ENCODE measurements at places on chromosomes 5 and 9.

GRCh38 chr5:56200971-56201666 lies 32.0 kb downstream of the ANKRD55 start:
- DNase-seq: peak; percentile 75

- DNase-seq: no peak
Observed at GRCh38 chr5:77400645-77401044, 91.5 kb downstream of the WDR41 start.

DNA sequence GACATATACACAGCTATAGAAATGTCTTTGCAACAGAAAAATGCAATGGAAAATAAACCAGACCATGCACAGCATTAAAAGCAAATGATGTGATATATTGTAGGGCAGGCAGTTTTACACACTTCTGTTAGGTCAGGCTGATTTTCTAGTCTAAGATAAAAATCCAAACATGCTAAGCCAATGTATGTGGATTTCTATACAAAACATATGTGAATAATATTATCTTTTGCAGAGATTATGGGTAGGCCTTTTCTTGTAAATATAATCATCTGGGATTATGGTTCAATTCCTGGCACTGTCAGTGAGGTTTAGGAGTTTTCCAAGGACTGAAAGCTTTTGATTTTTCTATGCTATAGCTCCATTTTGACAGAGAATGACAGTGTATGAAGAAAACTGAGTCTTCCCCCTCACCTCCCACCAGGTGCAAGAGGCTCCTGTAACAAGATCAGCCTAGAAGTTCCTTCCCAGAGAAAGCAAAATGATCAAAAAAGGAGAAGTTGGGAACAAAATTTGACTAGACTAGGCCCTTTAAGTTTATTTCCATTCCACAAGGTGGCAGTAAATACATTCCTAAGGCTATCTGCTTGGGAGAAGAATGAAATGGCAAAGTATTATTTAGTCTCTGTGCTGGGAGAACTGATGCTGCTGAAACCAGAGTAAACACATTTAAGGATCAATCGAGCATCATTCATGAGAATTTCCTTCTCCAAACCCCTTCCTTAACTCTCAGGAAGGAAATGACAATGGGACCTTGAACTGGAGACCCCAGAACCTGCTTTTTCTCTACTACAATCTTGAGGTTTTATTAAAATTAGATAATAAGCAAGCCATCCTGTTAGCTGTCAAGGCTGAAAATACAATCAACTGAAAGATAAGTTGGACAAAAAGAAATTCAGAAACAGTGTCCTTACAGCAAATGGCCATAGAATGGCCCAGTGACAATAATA lies 133.0 kb upstream of the TUT7 start:
- peak; percentile 60 for DNase-seq

DNA sequence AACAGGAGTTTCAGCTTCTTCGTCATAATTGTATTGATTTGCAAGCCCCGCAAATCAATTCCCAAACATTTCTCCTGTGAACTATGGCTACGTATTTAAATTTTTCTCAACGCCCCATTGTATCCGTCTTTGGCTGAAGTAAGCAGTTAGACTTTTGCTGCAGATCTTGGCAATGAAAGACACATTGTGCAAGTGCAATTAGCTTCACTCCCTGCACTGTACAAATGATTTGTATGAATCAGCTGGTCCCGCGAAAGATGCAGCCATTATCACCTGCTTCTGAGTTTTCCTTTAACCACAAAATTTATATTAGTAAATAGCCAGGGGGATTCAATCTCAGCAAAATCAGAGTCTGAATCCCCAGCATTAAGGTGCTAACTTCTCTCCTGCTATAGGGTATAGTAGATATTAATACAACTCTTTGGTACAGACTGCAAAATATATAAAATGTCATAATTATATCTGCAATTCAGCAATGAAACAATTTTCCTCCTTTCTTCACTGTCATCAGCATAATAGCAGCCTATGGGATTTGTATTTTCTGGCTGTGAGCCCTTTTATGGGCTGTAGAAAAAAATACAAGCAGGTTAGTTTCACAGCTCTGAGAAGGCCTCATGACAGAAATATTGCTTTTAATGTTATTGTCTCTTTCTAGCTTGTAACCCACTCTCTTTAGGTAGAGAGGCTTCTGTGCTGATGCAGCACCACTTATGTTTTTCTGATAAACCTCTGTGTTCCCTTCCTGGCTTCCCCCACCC lies 68.4 kb upstream of the SMARCA2 start:
- no peak for DNase-seq

DNA sequence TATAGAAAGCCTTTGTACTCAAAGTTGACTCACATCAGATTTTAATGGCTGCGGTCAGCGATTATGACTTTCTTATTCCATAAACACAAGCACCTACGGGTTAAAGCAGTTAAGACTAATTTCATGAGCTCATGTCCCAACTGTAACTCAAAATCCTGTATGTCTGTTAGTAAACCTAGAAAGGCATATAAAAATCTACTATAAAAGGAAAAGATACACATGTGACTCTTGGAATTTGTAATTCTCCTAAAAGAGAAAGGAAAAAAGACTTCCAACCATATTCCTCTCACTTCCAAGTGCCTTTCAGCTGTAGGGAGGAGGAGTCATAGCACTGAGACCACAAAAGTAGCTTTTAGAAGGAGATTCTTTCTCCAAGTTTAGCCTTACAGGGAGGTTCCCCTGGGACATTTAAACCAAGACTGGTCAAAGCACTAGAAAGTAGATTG lies 129.1 kb downstream of the EBF1 start:
- no peak for DNase-seq

DNA sequence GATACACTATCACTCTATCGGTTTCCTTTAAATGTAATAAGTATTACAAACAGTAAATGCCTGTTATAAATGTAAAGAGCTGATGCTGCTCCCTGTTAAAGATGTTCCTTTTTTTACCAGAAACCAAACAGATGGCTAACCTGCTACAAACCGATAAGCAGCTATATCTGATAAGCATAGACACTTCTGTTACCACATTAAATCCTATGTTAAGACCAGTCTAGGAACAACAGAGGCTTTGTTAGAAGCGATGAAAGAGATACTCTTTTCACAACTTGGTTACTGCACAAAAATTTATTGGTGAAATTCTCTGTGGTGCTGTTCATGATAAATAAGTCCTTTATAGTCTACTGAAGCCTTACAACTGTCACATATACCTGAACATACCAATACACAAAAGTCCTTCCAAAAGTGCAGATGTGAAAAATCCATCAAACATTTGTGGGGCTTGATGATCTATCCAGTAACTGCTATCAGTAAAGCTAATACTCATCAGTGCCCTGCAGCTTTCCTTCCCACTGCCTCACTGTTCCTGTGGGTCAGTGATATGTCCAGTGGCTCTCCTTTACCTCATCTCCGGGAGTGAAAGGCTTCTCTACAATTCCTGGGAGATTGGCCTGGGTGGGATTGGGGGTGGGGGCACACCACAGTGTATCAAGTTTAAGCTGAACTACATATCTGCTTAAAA lies 25.8 kb upstream of the PRXL2C start:
- DNase-seq: no peak

GRCh38 chr5:173011566-173011965 lies 28.0 kb downstream of the ATP6V0E1 start:
- DNase-seq: no peak

GRCh38 chr5:36573438-36573837 lies 33.0 kb upstream of the SLC1A3 start:
- peak; percentile 25 for DNase-seq

DNA sequence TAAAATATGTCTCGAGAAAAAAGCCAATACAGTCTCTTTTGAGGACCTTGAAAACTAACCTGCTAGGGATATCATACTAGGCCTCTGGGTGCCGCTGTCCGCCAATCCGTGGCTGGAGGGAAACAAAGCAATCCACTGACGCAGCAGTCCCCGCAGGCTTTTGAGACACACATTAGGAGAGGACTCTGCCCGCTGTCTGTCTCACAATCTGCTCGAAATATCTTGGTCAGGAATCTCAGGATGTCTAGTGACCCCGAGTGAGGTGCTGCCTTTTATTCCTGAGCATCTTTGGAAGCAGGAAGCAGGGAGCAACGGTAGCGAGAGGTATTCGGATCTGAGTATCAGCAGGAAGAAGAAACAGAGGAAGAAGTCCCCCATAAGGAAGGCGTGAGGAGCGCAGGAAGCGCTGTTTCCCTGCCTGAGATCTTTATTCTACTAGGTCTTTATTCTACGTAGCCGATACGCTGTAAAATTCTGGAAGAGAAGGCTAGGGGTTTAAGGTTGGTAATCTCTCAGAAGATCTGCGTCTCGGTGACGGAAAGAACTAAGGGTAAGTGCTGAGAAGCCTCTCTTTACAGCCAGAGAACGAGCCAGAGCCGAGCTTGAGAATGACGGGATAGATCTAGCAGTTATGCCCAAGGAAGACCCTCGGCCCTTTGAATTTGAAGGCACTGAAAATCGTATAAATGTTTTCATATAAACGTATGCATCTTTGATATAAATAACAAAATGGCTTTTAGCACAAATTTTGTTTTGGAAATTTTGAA lies 4.0 kb upstream of the PCDHGA1 start:
- peak; percentile 50 for DNase-seq

DNA sequence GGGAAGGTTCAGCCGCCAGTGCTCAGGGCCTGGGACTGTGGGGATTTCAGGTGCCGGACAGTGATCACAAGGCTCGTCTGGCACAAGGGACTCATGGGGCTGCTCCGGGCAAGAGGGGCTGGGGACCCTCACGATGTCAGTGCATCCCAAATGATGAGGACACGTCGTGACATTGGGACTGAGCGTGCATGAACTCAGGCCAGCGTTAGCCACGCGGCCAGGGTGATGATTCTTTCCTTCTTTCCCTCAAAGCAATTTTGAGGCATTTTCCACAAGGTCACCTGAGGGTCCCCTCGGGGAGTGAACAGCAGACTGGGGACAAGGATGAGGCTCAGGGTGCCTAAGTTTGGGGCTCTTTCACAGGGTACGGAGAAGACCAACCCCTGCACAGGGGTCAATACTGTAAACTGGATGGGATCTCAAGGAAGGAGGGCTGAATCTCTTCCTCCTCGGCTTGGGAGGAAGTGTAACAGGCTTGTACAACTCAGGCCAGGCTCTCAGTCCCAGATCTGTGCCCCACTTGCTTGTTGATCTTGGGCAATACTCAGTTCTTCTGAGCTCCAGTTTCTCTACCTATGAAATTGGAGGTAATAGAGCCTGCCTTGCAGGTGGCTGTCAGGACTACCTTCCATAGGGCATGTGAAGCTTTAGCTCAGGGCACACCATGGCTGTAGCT lies 78.5 kb downstream of the PRRT1B start:
- no peak for DNase-seq

GRCh38 chr9:129270903-129271431 lies 92.9 kb upstream of the IER5L start:
- peak; percentile 67 for DNase-seq

- DNase-seq: no peak
Observed at GRCh38 chr5:177445052-177445916, 1.3 kb upstream of the PRR7 start.

GRCh38 chr5:1655496-1656270 lies 131.9 kb upstream of the LPCAT1 start:
- DNase-seq: no peak

DNA sequence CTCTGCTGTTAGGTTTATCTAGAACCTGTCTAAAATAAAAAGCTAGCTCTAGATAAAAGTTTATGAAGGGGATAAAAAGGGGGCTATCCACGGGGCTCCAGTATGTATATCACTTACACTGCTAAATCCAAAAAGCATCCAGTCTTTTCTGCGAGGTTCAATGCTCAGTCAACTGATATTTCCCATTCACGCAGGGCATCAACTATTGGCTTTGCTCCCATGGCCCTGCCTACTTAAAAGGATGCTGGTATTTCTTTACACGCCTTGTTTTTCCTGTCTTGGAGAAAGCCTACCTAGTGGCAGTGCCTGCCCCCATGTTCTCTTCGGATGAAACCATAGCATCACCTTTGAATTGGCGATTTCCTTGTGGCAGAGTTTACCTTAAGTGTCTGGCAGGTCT lies 8.1 kb downstream of the SPRY4 start:
- DNase-seq: no peak

DNA sequence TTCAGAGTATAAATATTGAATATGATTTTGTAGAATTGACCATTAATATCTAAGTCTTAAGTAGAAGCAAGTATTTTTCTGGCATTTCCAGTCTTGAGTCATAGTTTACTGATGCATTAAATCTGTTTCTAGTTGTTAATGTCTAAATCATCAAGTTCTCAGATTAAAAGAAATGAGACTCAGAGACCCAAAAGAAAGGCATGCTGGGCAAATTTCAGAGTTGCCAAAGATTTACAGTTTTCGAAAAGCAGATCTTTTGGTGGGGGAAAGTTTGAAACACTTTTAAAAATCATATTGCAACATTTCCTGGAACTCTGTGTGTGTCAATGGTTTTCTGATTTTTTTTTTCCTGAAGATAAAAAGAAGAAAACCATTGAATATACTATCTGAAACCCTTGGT lies 60.9 kb downstream of the ANKRD55 start:
- DNase-seq: no peak

- peak; percentile 97 for DNase-seq
Observed at GRCh38 chr5:149063017-149063687, at the start of gene SH3TC2. SH3TC2 (minus strand) TSS chr5:149063062; CDS start chr5:149063022, 40 bp downstream.

DNA sequence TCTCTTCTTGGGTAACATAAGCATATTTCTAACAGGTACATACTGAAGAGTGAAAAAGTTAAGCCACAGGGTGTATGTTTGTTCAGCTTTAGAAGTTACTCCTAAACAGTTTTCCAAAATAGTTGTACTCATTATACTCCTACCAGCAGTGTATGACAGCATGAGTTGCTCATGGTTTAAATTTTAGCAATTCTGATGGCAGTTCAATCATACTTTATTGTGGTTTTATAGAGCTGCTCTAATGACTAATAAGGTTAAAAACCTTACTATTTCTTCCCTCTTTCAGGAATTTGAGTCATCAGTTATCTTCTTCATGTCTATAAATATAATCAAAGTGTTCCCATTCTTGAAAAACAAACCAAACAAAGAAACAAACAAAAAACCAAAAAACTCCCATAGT lies 81.5 kb downstream of the CAAP1 start:
- no peak for DNase-seq

DNA sequence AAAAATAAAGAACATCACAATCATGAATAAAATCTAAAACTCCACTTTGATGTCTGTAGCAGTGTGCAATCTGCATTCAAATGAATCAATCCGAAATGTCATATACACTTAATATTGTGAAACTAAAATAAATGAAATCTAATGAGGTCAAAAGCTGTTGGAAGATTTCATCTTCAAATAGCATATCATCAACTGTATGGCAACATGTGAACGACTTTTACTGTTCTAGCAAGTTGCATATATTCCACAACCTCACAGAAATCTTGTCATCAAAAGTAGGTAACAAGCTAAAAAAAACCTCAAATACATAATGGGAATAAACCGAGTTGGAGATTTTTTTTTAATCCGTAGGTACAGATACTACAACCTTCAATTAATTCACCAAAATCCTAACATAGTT lies 1.2 kb downstream of the PTBP3 start:
- DNase-seq: no peak
